Activated CD4-positive, alpha-beta memory T cell treated with anti-CD3 and anti-CD28 coated beads, Interleukin-2, amount 10 ng/mL, durations not matched to agents 7 days and 5 days (primary cell): ENCODE measurements at places on chromosomes 12 and 14. TPM values are rescaled to one million over a fixed set of nuclear protein-coding genes. Genes with fewer than 3 reads are reported as not detected.

Gene OR6C2
- not detected for total RNA-seq

Gene LPAR5
- 7.8 TPM for total RNA-seq

Gene ING4
- 33.8 TPM for total RNA-seq

Gene LRRK2
- total RNA-seq = 0.25 TPM

Gene NGDN
- 34.8 TPM for total RNA-seq

Gene GLT8D2
- not detected for total RNA-seq

DNA sequence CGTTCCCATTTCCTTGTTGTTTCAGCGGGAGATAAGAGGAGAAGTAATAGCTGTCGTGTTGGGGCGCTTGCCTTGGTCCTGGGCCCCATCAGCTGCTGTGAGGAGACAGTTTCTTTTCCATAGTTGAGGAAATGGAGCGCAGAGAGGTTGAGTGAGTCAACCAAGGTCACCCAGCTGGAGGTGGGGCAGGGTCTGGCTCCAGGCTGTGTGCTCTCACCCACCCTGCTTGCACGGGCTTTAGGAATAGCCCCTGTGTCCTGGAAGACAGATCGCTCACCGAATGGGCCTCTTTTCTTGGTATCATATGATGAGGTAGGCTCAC, 165.7 kb upstream of the RTL1 start:
- no peak overlapping the region for H3K4me3 ChIP-seq
- no peaks in the 10 kb centered on the region for H3K36me3 ChIP-seq
- H3K27ac ChIP-seq = no peak overlapping the region
- no peaks in the 10 kb centered on the region for H3K4me1 ChIP-seq
- no peaks in the 10 kb centered on the region for H3K27me3 ChIP-seq

DNA sequence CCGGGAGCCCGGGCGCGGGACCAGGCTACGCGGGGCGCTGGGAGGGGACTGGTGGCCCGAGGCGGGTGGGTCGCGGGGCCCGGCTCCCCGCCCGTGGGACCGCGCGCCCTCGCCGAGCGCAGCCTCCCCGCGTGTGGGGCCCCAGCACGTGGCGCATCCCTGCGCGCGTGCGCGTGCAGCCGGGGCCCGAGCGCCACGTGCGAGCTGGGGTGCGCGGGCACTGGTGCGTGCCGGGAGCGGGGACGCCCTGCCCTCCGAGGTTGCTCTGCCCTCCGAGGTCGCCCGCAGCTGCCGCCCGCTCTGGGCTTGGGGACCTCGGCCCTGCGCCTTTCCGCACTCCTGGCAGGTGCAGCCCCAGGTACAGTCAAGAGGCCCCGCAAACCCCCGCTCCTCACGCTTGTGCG, 365 bp upstream of the CCDC88C start:
- H3K4me3 ChIP-seq = peak overlapping the region; percentile 72
- peaks cover 34% of the 10 kb centered on the region for H3K4me1 ChIP-seq
- H3K27me3 ChIP-seq = peaks cover 8% of the 10 kb centered on the region
- peaks cover 40% of the 10 kb centered on the region for H3K36me3 ChIP-seq

DNA sequence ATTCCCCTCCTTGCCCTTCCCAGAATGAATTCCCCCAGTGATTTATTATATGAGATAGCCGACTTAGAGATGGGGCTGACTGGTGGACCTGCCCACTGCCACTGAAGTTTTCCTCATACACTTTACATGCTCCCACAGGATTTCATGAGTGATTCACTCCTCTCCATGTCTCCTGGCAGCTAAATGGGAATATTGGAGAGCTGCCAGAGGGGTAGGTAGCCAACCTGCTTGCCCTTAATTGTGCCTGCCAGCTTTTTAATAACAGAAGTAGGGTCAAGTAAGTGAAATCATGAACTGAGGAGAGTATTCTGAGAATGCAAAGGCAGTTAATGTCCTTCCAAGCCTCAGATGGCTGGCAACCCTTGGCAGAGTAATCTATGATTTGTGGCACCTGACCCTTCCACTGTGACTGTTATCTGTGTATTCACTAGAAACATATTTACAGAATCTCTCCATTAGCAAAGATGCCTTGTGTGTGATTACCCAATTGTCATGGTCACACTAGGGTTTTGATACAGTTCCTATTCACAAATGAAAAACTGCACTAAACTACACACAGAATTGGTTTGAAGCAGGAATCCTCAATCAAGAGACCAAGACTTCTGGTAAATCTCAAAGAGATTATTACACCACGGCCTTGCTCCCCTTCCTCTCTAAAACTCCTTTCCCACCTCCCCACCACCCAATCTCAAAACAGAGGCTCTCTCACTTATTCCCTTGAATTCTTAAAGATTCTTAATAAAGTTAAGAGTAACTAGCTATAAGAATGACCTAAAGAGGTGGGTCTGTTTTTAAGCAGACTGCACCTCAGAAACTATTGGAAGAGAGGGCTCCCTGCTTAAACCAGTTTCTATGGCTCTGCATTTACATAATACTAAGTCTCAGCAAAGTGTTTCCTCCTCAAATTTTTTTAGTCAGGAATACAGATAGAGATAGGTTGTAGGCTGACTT, 17.2 kb downstream of the NKX2-1 start:
- H3K27ac ChIP-seq = no peak overlapping the region
- peaks cover 60% of the 10 kb centered on the region for H3K27me3 ChIP-seq
- no peak overlapping the region for H3K4me3 ChIP-seq
- H3K36me3 ChIP-seq = peaks cover 3% of the 10 kb centered on the region
- H3K4me1 ChIP-seq = peaks cover 2% of the 10 kb centered on the region

DNA sequence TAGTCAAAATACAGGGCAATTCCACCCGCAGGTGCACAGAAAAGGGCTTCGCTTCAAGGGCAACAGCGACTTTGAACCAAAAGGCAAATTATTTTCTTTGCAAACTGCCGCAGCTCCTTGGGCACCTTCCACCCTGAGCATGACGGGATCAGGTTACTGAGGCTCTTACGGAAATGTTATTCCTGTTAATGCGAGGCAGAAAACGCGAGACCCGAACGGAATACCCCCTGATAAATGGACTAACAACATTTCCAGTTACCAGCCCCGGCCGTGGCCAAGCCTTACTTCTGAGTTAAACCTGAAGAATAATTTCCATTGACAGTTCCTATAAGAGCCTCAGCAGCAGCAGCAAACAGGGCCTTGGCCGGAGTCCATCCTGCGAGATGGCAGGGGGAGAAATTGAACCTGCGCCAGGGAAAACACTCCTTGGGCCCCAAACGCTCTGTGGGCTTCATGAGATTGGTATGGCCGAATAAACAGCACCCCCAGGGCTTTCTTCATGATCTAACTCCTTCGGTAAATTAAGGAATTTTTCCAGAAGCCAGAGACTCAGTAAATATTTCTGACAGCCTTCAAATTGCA, 70.0 kb upstream of the DICER1 start:
- H3K4me1 ChIP-seq = no peaks in the 10 kb centered on the region
- no peaks in the 10 kb centered on the region for H3K36me3 ChIP-seq
- no peak overlapping the region for H3K27ac ChIP-seq
- DNase-seq = no peak

DNA sequence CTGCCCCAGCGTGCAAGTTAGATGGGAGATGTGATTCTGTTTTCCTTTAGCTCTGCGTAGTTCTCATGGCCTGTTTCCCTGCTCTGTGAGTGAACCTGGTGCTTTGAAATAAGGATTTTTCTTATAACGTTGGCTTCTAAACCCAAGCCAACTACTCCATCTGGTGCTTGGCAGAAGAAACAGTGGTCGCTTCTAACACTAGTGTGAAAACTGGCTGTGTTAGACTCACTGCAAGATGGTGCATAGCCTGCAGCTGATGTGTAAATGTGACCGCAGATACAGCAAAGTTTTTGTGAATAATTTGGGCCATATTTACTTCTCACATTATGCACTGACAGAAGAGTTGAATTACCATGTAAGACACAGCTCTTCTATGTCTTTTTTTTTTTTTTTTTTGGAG, 12.2 kb downstream of the GTF2H3 start:
- peaks cover 42% of the 10 kb centered on the region for H3K36me3 ChIP-seq
- H3K4me1 ChIP-seq = no peaks in the 10 kb centered on the region
- H3K27ac ChIP-seq = no peak overlapping the region
- no peaks in the 10 kb centered on the region for H3K27me3 ChIP-seq
- no peak for DNase-seq

DNA sequence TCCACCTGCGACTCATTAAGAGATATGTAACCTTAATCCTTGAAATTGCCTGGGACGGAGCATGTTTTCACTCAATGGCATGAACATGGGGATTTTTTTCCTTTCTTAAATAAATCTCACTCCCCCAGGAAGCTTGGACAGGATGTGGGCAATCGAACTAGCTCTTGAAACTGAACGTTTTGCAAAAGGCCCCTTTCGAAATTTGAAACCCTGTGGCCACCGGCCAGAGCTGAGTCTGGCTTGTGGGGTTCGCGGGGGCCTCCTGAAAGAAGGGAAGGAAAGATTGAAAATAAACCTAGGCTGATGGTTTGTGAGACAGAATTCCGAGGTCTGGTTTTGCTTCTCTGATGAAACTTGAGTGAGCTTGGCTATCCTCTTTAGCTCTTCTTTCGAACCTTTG, 101.4 kb upstream of the RTL1 start:
- no peaks in the 10 kb centered on the region for H3K36me3 ChIP-seq
- H3K27me3 ChIP-seq = peaks cover 6% of the 10 kb centered on the region
- H3K4me1 ChIP-seq = peaks cover 12% of the 10 kb centered on the region
- H3K4me3 ChIP-seq = no peak overlapping the region
- no peak for DNase-seq
- no peak overlapping the region for H3K27ac ChIP-seq

DNA sequence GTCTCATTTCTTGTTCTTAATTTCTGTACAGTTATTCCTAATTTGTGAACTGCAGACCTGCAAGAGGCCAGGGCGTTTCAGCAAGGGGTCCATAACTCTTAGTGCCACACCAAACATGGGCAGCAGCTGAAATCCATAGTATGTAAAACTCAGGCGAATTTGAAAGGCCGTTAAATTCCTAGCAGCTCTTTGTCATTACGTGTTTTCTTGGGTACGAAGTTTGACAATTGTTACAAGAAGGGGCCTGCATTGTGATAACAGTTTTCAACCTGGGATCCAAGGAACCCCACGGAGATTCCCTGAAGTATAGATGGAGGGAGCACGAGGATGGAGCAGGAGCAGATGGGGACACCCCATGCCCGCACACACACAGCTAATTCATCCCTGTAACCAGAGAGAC, 288.0 kb downstream of the ZFP36L1 start:
- no peaks in the 10 kb centered on the region for H3K27me3 ChIP-seq
- no peaks in the 10 kb centered on the region for H3K36me3 ChIP-seq
- peaks cover 18% of the 10 kb centered on the region for H3K4me1 ChIP-seq
- H3K4me3 ChIP-seq = no peak overlapping the region
- no peak for DNase-seq

DNA sequence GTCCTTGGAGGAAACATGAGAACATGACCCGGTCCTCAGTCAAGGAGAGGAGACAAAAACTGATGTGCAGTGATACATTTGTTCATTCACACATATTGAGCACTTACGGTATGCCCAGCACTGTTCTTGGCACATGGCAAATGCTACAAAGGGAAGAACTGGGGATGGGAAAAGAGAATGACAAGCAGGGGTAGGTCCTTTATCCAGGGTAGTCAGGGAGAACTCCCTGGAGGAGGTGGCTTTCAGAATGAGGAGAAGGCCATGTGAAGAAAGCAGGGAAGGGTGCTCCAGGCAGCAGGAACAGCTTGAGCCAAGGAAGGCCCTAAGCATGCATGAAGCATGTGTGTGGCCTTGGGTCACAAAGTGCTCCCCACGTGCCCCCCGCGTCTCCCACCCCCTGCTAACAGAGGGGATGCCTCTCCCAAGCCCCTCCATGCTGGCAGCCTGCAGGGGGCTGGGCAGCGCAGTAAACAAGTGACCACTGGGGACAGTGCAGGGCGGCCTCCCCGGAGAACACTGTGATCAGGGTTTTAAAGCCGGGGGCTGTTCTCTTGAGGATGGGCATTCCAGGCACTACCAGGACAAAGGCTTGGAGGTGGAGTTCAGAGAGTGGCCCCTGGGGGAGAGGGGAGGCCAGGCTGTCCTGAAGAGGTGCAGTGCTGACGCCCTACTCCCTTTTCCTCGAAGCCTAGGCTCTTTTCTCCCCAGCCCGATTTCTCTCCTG, 71.0 kb downstream of the PHETA1 start:
- no peak overlapping the region for H3K4me3 ChIP-seq
- H3K4me1 ChIP-seq = no peaks in the 10 kb centered on the region
- H3K27ac ChIP-seq = no peak overlapping the region

DNA sequence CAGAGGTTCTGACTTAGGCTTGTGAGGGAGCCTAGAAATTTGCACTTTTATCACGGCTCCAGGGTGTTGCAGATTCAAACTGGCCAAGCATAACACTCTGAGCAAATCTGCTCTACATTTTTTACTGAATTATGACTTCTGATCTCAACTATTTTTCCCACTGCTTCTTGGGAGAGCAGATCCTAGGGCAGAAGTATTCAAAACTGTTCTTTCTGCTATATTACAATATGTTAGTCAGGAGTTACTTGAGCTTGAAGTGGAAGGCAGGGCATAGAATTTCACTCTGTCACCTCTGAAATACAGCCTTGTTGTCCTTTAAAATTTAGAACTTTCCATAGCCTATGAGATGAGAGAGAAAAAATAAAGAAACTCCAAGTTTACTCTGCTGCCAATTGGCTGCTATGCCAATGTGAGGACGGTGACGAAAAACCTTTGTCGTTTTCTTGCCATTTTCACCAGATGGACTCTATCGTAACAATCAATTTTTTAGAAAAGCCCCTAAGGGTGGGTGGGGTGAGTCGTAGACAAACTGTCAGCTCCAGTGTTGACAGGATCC, 16.4 kb upstream of the KERA start:
- H3K27ac ChIP-seq = no peak overlapping the region
- peaks cover 5% of the 10 kb centered on the region for H3K27me3 ChIP-seq
- DNase-seq = no peak
- H3K4me1 ChIP-seq = no peaks in the 10 kb centered on the region
- H3K36me3 ChIP-seq = no peaks in the 10 kb centered on the region
- no peak overlapping the region for H3K4me3 ChIP-seq

DNA sequence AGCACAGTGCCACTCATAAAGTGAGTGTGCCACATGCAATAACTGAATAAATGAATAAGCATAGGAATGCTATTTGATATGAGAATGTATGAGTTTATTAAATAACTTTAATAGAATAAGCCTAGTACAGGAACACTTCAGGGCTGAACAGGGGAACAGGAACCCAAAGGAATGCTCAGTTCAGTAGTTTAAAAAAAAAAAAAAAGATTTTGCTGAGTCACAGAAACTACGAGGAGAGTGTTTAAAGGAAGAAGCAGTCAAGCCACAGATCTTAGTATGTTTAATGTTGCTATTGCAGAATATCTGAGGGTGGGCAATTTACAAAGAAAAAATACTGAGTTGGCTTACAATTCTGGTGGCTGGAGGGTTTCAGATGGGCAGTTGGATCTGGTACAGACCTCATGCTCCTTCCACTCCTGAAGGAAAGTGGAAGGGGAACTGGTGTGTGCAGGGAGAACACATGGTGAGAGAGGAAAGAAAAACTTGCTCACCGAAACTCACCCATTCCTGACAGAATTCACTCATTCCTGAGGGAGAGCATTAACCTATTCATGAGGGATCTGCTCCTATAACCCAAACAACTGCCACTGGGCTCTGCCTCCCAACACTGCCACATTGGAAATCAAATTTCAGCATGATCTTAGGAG, 880.3 kb upstream of the MGAT4C start:
- no peak for DNase-seq
- H3K4me1 ChIP-seq = no peaks in the 10 kb centered on the region
- H3K4me3 ChIP-seq = no peak overlapping the region
- H3K27ac ChIP-seq = no peak overlapping the region
- no peaks in the 10 kb centered on the region for H3K27me3 ChIP-seq

GRCh38 chr12:26116829-26117715, 7.8 kb downstream of the BHLHE41 start:
- H3K4me1 ChIP-seq = peaks cover 16% of the 10 kb centered on the region
- H3K27me3 ChIP-seq = peaks cover 72% of the 10 kb centered on the region
